Stimulated activated CD4-positive, alpha-beta T cell treated with anti-CD3 and anti-CD28 coated beads, Interleukin-4, amount 100 ng/mL, for 48 hours (primary cell): ENCODE measurements at places on chromosomes 7 and 10.
A peak's percentile ranks its signal among the peaks of the same experiment; 100 is the strongest.

DNA sequence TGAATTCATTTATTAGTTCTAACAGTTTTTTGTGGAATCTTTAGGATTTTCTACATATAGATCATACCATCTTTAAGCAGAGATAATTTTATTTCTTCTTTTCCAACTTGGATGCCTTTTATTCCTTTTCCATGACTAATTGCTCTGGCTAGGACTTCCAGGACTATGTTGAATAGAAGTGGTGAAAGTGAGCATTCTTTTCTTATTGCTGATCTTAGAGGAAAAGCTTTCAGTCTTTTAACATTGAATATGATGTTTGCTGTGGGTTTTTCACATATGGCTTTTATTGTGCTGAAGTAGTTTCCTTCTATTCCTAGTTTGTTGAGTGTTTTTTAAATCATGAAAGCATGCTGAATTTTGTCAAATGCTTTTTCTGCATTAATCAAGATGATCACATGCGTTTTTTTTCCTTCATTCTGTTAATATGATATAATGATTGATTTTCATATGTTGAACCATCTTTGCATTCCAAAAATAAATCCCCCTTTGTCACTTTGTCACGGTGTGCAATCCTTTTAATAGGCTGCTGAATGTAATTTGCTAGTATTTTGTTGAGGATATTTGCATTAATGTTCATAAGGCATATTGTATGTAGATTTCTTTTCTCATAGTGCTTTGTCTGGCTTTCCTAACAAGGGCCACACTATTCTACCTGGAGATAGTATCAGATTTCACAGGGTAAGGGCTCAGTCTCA, 92.9 kb downstream of the ZNF467 start:
- no peak for DNase-seq

GRCh38 chr10:49163741-49164140, 24.4 kb downstream of the TMEM273 start:
- no peak for DNase-seq

- DNase-seq: no peak
Observed at GRCh38 chr7:12827920-12828319, 140.5 kb downstream of the ARL4A start.

DNA sequence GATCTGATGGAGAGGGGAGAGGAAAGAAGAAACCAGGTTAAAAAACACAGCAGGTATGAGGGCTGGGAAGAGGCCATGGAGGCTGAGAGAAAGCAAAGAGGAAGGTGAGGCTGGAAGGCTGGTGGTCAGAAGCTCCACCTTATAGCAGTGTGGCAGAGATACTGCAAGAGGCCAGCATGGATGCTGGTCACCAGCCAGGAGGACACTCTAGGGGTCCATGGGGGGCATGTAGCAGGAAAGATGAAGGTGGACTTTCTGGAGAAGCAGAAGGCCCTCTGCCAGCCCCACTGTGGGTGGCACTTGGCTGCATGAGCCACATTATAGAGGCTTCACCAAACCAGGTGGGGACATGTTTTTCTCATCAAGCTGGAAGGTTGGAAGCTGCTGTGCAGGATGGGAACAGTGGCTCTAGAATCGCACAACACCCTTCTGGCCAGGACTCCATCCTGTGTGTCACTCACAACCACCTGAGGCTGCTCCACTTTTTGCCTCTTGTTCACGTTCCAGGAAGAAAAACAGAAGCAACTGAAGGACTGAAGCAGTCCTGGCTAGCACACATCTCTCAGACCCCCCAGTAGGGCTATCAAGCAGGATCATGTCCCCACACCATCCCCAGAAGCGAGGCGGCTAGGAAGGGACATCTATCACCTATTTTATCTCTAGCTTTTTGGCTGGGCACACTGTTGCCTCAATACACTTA, 587.5 kb upstream of the MGMT start:
- DNase-seq: no peak

DNA sequence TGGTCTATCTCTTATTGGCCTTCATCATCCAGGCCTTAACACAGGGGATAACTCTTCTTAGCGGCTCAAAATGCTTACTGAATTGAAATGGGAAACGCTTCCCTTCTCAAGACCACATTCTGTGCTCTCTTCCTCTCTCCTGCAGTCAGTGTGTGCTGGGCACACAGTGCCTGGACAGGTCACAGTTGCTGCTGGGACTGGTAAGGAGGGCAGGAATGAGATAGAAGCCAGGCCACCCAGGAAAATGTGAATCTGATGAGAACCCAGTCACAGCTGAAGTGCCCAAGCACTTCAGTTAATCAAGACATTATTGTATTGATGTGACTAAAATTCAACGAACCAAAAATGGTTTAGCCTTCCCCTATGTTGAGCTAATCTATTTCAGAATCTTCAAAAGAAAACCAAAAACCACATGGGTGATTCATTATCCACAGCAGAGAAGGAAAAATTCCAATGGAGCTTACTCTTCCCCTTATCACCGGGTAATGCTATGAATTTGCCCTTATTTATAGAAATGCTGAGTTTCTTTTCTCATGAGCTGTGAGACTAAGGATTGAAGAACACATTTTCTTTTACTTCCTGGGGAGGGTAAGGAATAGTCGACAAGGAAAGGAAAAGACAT, 41.2 kb upstream of the PLPP4 start:
- no peak for DNase-seq

DNA sequence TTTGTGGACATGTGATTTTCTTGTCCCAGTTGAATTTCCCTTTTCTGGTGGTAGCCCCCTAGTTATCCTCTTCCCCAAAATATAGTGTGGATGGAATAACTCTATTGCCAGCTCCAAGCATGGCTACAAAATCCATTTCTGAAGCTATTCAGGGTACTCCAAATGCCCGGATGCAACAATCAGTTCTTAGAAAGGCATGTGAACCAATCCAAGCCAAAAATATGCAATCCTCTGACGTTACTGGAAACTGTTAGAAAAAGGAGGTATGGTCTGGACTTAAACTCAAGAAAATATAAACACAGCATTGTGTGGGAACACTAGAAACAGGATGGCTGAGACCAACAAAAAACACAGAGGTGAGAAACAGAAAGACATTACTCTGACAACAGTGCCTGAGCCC, 347.0 kb downstream of the GPAM start:
- DNase-seq: no peak

DNA sequence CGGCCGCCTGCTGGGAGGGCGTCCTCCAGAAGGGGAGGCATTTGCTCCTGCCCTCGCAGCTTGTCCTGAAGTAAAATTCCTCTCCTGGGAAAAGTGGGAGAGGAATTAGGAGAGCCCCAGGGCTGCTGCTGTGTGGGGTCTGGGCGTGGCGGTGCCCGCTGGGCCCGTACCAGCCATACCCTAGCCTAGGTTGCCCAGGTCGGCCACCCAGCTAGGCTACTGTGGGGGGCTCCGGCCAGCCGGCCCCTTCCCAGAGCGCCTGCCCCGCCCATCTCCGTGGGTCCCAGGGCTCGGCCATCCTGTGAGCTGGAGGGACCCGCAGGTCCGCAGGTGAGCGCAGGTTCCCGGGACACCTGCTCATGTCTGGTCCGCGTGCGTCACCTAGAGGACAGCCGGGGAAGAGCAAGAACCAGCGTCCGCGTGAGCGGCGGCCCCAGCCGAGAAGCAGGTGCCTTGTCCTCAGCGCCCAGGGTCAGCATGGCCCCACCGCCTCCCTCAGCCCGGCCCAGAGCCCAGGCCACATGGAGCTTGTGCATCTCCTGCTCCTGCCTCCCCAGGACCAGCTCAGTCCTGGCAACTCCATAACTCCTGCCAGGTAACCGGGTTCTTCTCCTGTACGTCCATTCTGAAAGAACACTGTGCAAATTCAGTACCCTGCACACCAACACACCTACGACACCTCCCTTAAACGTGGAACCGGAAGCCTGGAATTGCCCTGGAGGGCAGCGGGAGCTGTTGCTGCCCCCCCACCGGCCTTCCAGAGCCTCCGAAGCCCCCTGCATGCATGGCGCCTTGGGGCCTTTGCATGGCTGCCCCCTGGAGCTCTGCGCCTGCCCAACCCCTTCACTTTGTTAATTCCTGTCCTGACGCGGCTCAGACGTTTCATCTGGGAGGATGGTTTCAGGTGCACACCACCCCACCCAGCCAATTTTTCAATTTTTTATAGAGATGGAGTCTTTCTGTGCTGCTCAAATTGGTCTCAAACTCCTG, 22.8 kb upstream of the FOXL3 start:
- no peak for DNase-seq

DNA sequence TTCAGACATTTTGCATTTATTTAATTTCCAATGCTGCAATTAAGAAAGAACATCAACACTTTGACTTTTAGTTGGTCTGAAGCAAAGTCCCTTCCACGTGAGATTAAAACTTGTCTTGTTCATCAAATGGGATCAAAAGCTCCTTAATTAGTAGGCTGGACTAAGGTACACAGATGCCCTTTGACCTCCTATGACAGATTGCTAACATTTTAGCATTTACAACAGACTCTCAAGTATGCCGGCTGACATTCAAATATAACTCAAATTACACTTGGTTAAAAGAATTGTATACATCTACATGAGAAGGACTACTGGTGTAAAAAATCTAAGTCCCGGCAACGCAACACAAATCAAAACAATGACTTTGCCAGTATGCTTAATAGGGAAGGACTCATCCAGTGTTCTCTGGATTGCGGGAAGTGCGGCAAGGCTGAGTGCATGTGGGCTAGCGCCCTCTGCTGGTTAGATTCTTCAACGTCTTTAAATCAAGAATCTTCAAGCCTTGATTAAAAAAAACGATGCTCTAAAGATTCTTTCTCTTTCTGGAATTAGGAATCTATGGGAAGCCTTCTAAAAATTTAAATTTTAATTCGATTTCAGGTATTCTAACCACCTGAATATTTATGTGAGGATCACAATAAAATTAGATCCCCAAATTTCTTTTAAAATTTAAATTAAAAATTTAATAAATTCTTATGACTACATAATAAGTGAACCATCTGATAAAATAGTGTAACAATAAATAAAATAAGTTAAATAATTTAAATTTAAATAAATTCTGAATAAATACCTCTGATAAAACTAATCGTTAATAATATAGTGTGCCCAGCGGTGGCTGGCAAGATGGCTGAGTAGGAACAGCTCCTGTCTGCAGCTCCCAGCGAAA, 444.7 kb downstream of the DGKB start:
- DNase-seq: peak; percentile 17

- DNase-seq: no peak
Observed at GRCh38 chr7:74376256-74377036, 77.3 kb upstream of the GTF2IRD1 start.

GRCh38 chr7:91940572-91941341, at the start of gene AKAP9:
Gene AKAP9 (plus strand): TSS chr7:91940862. CDS start chr7:91941100, 238 bp downstream.
- DNase-seq: peak; percentile 75

DNA sequence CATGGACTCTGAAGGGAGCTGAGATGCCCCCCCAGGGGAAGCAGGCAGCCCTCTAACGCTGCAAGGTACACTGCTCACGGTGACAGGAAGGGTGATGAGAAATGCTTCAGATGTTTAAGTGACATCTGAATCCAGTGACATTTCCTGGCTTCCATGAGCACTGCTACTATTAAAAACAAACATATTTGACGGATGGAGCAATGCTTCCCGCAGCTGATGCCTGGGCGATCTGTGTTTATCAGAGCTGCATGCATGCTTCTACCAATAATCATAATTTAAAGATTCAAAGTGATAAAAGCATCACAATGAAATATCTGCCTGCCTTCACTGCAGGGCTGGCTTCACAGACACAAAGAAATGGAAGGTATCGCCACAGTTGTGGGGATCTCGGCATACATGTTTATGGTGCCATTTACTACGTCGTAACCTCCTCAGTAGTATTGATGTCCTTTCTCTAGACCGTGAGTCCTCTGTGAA, 66.1 kb upstream of the AOAH start:
- DNase-seq: no peak

GRCh38 chr7:71348821-71349681, 217.1 kb downstream of the GALNT17 start:
- DNase-seq: no peak

DNA sequence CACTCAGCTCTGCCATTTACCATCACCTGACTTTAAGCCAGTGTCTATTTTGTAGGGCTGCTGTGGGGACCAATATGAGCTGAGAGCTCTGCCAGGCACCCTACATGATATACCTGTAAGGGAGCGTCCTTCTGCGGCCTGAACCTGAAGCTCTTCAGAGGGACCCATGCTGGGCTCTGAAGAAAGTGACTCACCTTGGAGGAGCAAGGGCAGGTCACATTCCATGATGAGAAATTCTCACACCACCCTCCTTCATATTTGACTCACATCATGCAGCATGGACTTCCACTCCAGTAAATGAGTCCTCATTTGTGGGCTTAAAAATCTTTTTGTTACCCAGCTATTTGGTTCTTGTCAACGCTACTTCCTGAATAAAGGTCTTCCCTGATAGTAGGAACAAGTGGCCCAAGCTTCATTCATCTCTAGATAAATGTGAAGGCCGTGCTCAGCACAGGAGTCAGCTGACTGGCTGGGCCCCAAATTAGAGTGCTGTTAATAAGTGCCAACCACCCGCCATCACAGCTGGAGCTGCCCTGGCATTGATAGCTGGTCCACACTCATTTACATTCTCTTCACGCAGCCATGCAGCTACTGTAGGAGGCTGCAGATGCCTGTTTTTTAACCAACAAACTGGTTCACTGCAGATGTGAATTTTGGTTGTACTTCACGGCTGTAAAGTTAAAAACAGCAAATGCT, 78.4 kb downstream of the RNF216 start:
- no peak for DNase-seq

DNA sequence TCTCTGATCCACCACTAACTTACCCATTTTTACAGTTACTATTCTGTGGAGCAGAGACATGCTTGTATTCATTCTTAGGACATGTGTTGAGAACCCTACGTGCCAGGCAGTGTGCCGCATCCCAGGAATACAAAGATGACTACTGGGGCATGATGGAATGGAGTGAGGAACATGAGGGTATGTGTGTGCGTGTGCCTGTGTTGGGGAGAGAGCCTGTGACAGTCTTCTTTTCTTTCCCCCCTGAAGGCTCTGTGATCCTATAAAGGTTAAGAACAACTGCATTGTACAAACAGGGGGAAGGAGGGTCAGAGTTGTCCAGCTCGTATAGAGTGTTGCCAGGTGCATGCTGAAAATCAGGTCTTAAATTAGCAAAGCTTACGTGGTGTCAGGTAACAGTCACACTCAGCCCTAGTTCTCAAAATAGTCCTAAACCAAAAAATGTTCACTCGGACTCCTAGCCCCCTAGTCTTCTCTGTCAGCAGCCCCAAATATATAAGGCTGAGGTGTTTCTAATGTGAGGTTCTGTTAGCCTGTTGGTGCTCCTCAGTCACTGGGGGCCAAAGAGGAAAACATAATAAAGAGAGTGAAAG, 161.9 kb downstream of the CELF2 start:
- DNase-seq: no peak

- DNase-seq: no peak
Observed at GRCh38 chr7:27897001-27897400, 157.0 kb downstream of the TAX1BP1 start.
